ENCODE measurements at places on chromosomes 1 and 21. TPM values are rescaled to one million over a fixed set of nuclear protein-coding genes. Genes with fewer than 3 reads are reported as not detected.

The TTC39A gene
- total RNA-seq: 2.0 TPM

The F3 gene
- 85.6 TPM for total RNA-seq

The HSPA6 gene
- total RNA-seq: 1.2 TPM

The KMO gene
- 0.28 TPM for total RNA-seq

DNA sequence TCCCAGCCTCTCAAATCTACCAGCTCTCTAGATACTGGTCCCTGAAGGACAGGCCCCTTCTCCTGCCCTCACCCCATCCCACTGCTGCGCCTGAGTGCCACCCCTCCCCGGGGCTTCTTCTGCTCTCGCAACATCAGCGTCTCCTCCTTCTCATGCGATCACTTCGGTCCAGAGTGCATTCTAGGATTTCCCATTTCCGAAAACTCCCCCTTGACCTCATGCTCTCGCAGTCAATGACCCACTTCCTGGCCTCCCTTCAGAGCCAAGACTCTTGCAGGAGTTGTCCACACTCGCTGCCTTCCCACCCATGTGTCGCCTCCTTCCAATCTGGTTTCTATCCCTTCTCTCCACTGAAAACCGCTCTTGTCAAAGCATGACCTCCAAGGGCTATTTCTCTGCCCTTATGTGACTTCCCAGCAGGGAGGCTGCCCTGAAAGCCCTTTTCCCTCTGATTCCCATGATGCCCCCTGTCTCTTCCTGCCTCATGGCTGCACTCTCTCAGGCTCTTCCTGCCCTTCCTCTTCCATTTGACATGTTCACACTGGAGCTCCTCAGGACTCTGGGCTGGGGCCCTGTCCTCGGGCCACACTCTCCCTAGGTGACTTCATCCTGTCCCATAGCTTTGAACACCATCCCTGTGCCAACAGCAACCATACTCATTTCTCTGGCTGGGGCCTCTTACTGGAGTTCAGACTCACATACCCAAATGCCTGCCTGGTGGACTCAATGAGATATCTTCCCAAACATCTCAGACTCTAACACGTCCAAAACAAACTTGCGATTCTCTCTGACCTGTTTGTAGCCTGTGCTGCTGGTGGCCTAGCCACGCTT, 46.0 kb downstream of the LDLRAD2 start:
- DNase-seq: no peak

- peak; percentile 85 for DNase-seq
Measured at GRCh38 chr1:1305300-1306069, 2.2 kb downstream of the ACAP3 start.

DNA sequence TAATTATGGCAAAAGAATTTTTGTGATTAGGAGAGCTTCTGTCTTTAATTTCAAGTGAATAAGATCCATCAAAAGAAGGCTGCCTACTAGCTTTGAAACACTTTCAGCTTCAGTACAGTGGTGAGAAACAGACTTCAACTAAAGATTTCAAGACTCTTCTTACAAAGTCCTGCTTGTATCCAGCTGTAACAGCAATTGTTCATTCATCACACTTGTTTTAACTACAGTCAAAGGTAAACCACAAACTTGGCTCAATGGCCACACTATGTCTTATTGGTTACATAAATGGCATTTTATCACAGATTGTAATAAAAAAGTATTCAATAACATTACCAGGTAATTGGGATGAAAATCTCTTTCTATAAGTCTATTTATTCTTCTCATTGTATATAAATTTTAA, 59.2 kb downstream of the WARS2 start:
- DNase-seq: no peak

- DNase-seq: no peak
Measured at GRCh38 chr1:59455206-59455605, 158.3 kb downstream of the FGGY start.

DNA sequence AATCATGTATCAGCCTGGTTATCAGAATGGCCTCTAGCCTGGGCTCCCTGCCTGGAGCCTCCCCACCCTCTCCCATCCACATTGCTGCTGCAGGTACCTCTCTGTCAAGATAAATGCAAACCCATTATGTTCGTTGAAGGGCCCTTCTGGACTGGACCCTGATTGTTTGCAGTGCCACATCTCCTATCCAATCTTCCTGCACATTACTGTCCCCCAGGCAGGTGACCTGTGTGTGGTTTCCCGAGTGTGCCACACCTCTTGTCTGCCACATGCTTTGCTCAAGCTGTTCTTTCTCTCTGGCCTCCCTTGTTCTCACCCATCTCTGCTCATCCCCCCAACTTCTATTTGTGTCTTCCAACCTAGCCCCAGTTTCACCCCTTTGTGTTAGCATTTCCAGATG, 32.4 kb downstream of the IER5 start:
- no peak for DNase-seq

DNA sequence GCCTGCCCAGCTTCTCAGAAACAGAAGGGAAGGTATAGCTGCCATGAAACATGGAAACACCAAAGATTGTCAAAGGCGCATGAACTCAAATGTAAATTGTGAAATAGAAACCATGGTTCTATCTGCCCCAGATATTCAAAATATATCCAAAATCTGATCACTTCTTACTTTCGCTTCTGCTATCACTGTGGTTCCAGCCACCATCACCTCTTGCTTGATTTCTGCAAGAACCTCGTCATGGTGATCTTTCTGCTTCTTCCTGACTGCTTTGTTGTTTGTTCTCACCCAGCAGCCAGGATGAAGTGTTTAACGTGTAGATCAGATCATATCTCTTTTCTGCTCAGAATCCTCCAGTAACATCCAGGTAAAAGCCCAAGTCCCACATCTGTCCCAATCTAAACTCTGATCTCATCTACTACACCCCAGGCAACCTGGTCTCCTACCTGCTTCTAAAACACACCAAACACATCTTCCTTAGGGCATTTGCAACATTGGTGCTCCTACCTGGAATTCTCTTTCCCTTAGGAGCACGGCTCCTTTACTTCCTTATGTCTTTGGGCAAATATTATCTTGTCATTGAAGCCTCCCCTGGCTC, 10.5 kb upstream of the LMO4 start:
- no peak for DNase-seq

- DNase-seq: no peak
Measured at GRCh38 chr1:186454981-186455380, 5.9 kb downstream of the PDC start.

- peak; percentile 82 for DNase-seq
Measured at GRCh38 chr1:204417074-204417997, 5.7 kb upstream of the PPP1R15B start.

- no peak for DNase-seq
Measured at GRCh38 chr1:1144122-1144842, 28.4 kb upstream of the C1orf159 start.

GRCh38 chr1:168202941-168203654, 22.7 kb upstream of the SFT2D2 start:
- DNase-seq: no peak

- DNase-seq: no peak
Measured at GRCh38 chr1:11013160-11013531, 692 bp downstream of the TARDBP start.
